ENCODE measurements at places on chromosomes 12 and 14. TPM values are rescaled to one million over a fixed set of nuclear protein-coding genes. Genes with fewer than 3 reads are reported as not detected.

- no peak overlapping the region for H3K4me3 ChIP-seq
- no peak overlapping the region for H3K27ac ChIP-seq
- H3K27me3 ChIP-seq = no peaks in the 10 kb centered on the region
- H3K4me1 ChIP-seq = peaks cover 10% of the 10 kb centered on the region
- no peak for DNase-seq
These were observed 151.8 kb upstream of the BTG1 start for GRCh38 chr12:92297405-92297804.

The NUAK1 gene
- total RNA-seq = 96.1 TPM

GRCh38 chr12:87784350-87784749 lies 244.9 kb downstream of the C12orf50 start:
- H3K4me3 ChIP-seq = no peak overlapping the region
- no peaks in the 10 kb centered on the region for H3K36me3 ChIP-seq
- no peak for DNase-seq
- no peaks in the 10 kb centered on the region for H3K27me3 ChIP-seq

The PLD4 gene
- 0.14 TPM for total RNA-seq

DNA sequence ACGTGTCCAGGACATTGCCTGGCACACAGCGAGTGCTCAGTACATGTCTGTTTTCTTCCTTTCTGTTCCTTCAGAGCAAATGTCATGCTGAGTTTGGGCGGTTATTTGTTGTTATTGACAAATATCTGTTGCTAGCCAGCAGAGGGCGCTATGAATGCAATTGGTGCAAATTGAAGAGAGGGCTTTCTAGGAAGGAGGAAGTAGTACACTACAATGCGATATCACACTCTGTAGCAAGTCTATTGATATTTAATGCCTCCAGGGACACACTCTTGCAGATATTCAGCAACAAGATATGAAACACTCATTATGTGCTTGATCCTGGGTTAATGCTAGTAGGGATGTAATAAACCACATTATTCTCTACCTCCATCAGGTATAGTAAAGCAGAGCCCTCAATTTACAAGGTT lies 267.3 kb upstream of the SRRM4 start:
- H3K4me1 ChIP-seq = no peaks in the 10 kb centered on the region
- DNase-seq = no peak
- H3K27ac ChIP-seq = no peak overlapping the region
- H3K27me3 ChIP-seq = no peaks in the 10 kb centered on the region
- H3K4me3 ChIP-seq = no peak overlapping the region

DNA sequence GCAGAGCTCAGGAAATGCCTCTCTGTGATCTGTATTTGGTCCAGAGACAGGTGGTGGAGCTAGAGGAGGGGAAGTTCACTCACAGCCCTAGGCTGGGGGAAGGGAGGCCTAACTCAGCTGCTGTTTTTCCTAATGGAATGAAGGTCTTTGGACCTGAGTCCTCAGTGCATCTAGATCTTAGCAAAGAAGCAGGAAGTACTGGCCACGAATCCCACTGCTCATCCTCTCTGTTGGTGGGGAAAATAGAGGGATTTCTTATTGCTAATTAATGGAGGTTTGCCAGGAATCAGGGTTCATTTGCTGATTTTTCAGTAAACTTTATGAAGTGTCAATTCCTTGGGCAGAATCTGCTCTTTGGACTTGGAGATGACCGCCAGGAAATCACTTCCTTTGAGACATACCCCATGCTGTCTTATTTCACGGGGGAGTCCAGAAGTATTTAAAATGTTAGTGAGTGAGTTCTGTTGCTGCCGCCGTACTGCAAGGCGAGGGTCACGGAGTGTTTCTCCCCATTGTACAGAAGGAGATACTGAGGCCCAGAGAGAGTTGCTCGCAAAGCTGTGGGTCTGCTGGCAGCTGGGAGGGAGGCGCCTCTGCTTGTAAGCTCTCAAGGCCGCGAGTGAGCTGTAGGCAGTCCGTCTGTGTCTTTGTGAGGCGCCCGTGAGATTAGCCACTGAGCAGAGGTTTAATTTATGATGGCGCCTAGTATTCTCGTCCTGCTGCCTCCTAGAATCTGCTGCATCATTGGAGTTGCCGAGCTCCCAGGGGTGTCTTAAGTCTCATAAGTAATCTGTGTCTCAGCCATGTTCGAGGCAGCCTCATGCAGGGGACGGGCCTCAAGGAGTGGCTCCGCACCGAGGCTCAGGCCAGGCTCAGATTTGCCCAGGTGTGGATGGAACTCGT lies 88.2 kb downstream of the TSPAN9 start:
- H3K36me3 ChIP-seq = no peaks in the 10 kb centered on the region
- peaks cover 28% of the 10 kb centered on the region for H3K4me1 ChIP-seq
- no peaks in the 10 kb centered on the region for H3K27me3 ChIP-seq
- DNase-seq = no peak
- no peak overlapping the region for H3K27ac ChIP-seq
- H3K4me3 ChIP-seq = no peak overlapping the region

DNA sequence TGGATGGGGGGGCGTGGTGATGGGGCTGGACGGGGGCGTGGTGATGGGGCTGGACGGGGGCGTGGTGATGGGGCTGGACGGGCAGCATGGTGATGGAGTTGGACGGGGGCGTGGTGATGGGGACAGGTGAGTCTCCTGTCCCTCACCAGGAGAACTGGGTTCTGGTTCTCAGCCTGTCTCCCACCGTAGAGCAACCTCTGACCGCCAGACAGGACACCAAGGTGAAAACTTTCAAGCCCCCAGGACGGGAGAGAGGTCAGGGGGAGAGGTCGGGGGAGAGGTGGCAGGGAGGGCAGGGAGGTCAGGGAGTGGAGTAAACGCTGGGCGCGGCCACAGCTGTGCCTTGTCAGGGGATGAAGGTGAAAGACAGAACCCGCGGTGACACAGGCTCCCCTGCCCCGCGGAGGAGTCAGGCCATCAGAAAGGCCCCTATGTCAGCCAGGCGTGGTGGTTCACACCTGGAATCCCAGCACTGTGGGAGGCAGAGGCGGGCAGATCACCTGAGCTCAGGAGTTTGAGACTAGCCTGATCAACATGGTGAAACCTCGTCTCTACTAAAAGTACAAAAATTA lies 84.6 kb downstream of the GALNT9 start:
- H3K36me3 ChIP-seq = no peaks in the 10 kb centered on the region
- H3K4me3 ChIP-seq = no peak overlapping the region
- no peaks in the 10 kb centered on the region for H3K4me1 ChIP-seq
- no peak for DNase-seq
- no peak overlapping the region for H3K27ac ChIP-seq

DNA sequence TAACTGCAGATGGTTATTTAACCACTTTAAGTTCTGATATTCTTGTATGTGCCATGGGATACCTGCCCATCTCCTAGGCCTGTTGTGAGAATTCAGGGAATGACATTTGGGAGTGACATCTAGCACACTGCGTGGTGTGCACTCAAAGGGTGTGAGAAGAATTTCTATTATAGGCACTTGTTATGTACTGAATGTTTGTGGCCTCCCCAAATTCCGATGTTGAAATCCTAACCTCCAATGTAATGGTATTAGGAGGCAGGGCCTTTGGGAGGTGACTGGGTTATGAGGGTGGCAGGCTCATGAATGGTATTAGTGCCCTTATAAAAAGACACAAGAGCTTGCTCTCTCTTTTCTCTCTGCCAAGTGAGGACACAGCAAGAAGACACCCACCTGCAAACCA lies 27.6 kb downstream of the VCPKMT start:
- peaks cover 5% of the 10 kb centered on the region for H3K4me1 ChIP-seq
- no peak overlapping the region for H3K27ac ChIP-seq
- H3K27me3 ChIP-seq = no peaks in the 10 kb centered on the region
- no peak for DNase-seq
- no peaks in the 10 kb centered on the region for H3K36me3 ChIP-seq

GRCh38 chr14:23864861-23865260 lies 88.7 kb upstream of the DHRS4 start:
- no peak overlapping the region for H3K4me3 ChIP-seq
- no peak overlapping the region for H3K27ac ChIP-seq
- no peaks in the 10 kb centered on the region for H3K27me3 ChIP-seq
- no peaks in the 10 kb centered on the region for H3K36me3 ChIP-seq

The LRP1-AS gene
- total RNA-seq = not detected

DNA sequence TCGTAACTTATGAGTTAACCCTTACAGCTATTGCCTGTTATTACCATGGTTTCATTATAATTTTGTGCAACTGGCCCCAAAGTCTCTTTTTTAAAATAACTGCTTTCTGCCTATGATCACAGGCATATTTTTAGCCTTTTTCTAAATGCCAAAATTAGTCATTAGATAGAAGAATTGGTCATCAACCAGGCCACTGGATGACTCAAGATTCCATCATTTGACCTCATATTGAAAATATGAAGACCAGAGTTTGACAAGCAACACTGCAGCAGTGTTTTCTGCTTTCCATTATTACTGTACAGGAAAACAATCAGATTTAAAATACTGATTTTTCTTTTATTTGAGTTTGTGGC lies 54.7 kb upstream of the OTOGL start:
- DNase-seq = peak; percentile 92
- peaks cover 28% of the 10 kb centered on the region for H3K4me1 ChIP-seq
- peak overlapping the region; percentile 24 for H3K4me3 ChIP-seq
- H3K27me3 ChIP-seq = no peaks in the 10 kb centered on the region

GRCh38 chr14:102011631-102012030 lies 47.3 kb downstream of the DYNC1H1 start:
- no peak overlapping the region for H3K4me3 ChIP-seq
- no peak for DNase-seq
- H3K4me1 ChIP-seq = no peaks in the 10 kb centered on the region
- peaks cover 90% of the 10 kb centered on the region for H3K36me3 ChIP-seq

The ZFP36L1 gene
- total RNA-seq = 219 TPM

The PMCH gene
- not detected for total RNA-seq

DNA sequence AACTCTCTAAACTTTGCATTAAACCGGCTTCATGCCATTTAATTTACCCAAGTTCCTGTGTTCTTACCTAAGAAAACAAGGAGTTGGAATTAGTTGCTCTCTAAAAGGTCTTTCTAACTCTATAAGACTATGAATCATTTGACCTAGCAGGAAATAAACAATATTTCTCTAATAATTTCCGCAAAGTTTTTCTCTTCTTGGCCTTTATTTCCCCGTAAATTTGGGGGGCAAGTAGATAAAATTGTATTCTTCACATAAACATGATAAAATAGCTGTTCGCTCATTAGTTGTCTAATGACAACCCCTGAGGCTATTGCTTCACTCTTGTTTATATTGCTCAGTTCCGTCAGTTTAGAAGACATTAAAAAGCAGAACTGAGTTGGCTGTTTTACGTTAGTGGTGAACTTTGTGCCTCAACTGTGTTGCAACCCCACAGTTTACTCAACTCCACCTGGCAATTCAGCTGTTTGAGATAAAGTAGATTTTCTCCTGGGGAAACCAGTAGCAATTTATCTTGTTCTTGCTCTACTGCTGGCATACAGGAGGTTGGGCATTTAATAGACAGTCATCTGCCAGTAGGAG lies 74.7 kb downstream of the BTG1 start:
- H3K36me3 ChIP-seq = no peaks in the 10 kb centered on the region
- no peak overlapping the region for H3K27ac ChIP-seq
- H3K27me3 ChIP-seq = no peaks in the 10 kb centered on the region
- H3K4me1 ChIP-seq = peaks cover 9% of the 10 kb centered on the region
- no peak for DNase-seq
- H3K4me3 ChIP-seq = no peak overlapping the region

DNA sequence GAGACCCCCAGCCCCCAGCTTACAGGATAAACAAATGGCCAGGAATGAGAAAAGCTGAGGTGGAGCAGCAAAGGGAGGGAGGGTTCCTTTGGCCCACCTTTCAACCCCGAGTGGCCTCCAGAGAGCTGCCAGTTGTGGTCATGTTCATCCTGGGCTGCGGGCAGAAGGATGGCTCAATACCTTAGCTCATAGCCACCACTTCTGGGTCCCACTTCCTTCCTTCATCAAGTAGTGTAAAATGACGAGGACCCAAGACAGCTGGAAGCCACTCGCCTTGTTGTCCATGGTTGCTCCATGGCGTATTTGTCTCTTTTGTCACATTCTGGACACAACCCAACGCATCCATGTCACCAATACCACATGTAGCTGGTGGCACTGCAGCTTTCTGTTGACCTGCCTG lies 24.2 kb downstream of the CRACR2A start:
- H3K27me3 ChIP-seq = no peaks in the 10 kb centered on the region
- DNase-seq = no peak
- no peak overlapping the region for H3K4me3 ChIP-seq

The ITGA5 gene
- total RNA-seq = 382 TPM

DNA sequence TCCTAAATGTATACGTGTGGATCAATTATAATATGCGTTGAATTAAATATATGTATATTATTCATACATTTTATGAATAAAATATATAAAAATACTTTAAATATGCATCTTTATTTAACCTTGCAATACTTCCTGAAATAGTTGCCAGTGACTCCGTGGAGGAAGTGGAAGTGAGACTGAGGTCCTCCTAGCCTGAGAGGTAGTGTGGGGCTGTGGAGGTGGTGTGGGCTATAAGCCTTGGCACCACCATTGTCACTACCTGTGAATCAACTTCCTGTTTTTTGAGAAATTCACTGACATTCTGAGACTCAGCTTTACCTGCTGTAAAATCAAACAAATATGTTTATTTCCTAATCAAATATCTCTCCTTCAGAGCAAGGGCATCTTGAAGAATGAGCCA lies 514.2 kb downstream of the VRK1 start:
- no peaks in the 10 kb centered on the region for H3K27me3 ChIP-seq
- no peak for DNase-seq
- H3K4me3 ChIP-seq = no peak overlapping the region
- H3K4me1 ChIP-seq = peaks cover 6% of the 10 kb centered on the region

The CPNE6 gene
- not detected for total RNA-seq

DNA sequence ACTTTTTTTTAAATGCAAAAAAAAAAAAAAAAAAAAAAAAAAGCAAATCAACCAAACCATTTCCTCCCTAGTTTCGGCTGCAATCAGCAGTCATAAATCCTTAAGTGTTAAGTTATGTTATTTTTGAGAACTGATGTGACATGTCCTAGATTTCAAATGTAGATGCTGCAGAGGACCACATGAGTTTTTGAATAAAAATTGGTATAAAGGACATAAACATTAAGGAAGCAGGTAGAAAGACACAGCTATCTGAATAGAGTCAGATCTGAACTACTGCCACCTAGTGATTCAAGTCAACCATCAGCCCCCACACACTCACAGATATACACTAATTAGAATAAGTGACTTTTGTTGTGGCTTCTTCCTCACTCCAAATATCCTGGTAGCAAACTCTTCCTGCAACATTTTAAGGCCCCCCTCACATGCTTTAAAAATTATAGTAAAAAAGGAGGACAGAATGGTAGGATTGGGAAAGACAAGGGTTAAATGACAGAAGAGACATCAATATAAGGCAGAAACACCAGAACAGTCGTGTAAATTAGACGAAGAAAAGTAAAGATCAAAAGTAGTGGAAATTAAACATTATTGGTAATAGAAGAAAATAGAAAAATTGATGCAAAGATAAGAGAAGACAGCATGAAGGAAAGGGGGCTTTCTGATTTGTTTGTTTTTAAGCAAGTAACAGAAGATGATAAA lies 394.5 kb upstream of the ATP2B1 start:
- no peaks in the 10 kb centered on the region for H3K36me3 ChIP-seq
- peaks cover 14% of the 10 kb centered on the region for H3K4me1 ChIP-seq
- H3K4me3 ChIP-seq = no peak overlapping the region
- no peak overlapping the region for H3K27ac ChIP-seq
- peak; percentile 26 for DNase-seq
- no peaks in the 10 kb centered on the region for H3K27me3 ChIP-seq

The CLEC14A gene
- not detected for total RNA-seq

Measured in astrocyte (in vitro differentiated cells and primary cell).